ENCODE measurements at places on chromosomes 7 and 10.
A peak's percentile ranks its signal among the peaks of the same experiment; 100 is the strongest.

GRCh38 chr10:84095811-84096497 is 43.4 kb upstream of the GHITM start:
- peak; percentile 35 for DNase-seq

DNA sequence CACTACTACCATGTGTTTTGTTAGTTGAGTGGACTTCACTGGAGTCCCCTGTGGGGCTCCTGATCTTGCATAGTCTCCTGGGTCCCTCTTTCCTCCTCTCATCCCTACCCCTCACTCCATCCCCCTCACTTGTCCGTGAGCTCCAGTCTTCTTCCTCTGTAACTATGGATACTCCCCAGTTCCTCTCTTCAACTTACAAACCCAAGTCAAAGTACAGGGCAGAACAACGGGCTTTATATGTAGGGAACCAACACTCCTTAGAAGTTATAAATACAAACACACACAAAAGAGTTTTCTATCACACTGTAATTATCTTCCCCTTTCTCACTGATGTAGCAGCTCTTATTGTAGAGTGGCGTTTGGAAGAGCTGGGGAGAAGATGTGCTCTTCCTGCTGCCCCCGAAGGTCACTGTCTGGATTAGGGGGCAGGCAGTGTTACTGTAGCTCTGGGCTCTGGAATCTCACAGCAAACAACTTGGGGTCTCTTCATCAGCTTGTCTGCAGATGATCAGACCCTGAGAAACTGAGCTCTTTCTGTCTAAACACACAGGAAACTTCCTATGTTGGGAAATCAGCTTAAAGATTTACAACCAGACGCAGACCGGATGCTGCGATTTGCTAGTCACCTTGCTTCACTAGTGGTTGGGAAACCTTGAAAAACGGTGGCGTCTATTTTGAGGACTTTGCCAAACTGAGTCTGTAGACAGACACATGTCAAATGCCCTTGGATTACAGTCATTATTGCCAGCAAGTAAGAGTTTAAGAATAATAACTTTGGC is 13.6 kb downstream of the SNX10 start:
- no peak for DNase-seq

- no peak for DNase-seq
Measured at GRCh38 chr7:93337052-93337451, 104.9 kb downstream of the VPS50 start.

- DNase-seq: no peak
Measured at GRCh38 chr10:29302499-29302898, 13.6 kb downstream of the LYZL1 start.

GRCh38 chr10:105838392-105838791 is 1197.3 kb downstream of the SORCS3 start:
- DNase-seq: no peak

DNA sequence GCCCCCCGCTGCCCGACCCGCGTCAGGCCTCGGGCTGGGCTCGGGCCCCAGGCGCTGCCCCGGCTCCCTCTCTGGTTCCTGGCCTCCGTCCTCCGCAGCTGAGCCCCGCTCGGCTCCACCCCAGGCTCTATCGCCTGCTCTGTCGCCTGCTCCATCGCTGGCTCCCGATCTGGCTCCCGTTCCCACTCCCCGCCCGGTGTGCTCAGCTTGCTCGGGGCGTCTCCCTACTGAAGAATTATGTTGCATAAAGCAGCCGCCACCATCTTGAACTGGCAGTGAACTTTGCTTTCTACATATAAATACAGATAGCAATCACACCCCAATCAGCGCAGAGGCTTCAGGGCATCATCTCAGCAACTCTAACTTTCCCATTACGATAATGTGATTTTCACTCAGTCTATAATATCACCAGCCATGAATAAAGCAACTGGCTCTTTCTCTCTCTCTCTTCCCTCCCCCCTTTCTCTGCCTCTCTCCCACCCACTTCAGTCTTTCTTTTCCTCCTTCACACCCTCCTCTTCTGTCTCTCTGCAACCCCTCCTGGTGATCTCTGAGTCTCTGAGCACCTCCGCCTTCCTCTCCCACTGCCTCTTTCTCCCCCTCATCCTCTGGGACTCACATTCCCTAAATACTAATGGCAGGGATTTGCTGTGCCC is 43.3 kb upstream of the BTRC start:
- DNase-seq: no peak

GRCh38 chr10:70584366-70584765 is 18.2 kb downstream of the PRF1 start:
- DNase-seq: no peak

GRCh38 chr10:17179002-17179401 is 22.5 kb downstream of the TRDMT1 start:
- peak; percentile 45 for DNase-seq

GRCh38 chr10:21336476-21337170 is 188.9 kb downstream of the SKIDA1 start:
- peak; percentile 94 for DNase-seq

- no peak for DNase-seq
Measured at GRCh38 chr7:150403376-150404171, 24.4 kb downstream of the ZNF775 start.

DNA sequence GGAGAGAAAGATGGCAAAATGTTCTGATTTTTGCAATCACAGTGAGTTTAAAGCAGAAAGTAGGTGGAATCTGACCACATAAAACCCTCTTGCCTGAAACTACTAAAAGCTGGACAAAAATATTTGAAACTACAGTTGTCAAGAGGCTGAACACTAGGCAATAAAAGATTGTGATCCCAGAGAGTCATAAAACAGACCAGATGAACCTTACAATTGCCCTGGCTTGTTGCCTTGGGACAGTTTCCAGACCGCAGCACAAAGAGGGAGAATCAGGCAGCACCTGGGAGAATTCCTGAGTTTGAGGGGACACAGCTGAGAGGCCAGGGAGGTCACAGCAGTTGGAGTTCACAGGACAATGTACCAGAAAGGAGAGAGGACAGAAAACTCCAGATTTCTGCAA is 107.3 kb upstream of the NANOS1 start:
- peak; percentile 12 for DNase-seq

DNA sequence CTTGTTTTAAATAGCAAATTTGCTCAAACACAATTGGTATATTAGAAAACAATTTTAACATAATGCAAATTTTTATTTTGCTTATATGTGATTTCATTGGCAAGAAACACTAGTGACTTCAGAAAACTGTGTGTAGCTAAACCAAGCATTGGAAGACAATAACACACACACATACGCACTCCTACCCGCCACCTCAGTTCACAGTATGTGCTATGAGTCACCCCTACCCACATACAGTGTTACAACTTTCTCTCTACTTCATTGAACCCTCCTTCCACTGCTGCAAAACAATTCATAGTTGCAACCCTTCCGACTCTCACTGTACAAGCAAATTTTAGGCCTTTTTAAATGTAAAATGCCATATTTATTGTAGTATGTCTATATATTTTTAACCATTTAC is 119.9 kb upstream of the THSD7A start:
- no peak for DNase-seq

DNA sequence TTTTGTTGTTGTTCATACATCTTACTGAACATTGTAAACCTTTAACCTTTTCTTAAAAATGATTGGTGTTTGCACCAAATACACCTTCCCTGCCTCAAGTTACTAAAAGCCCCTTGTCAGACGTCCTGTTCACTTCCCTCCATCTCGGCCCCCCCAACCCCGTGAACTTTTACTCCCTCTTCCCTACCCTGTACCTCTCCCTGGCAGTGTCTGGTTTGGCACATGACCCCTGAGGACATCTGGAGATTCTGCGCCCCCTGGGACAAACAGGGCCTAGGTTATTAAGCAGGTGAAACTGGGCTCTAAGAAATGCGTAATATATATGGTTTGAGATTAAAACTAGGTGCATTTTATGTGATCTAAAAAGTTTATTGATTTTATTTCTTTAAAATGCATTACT is 1.4 kb downstream of the PPP2R2D start:
- no peak for DNase-seq

DNA sequence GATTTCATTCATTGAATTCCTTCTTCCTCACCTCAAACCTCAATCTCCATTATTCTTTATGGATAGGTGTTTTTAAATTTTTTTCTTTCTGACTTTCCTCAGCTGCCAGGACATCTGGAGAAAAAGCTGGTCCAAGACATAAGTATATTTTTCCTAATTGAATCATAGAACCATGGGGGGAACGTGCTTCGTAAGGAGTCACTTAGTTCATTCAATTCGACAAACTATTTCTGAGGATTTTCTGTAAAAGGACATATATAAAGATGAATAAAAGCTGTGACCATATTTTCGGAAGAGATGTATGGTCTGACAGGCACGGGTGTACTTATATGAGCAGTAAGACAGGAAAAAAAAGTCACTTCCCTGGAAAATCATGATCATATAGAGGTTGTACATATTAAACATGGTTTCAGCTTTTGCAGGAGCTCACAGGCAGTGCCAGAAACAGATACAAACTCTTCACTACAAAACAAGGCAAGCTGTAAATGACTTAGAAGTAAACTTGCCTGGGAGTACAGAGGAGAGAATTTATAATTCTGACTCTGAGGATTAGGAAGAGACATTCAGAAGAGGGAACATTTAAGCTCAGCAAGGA is 88.2 kb upstream of the EGR2 start:
- no peak for DNase-seq
